ENCODE measurements at places on chromosomes 4 and X. TPM values are rescaled to one million over a fixed set of nuclear protein-coding genes. Genes with fewer than 3 reads are reported as not detected.
A peak's percentile ranks its signal among the peaks of the same experiment; 100 is the strongest.

- no peak overlapping the region for H3K27ac ChIP-seq
- no peaks in the 10 kb centered on the region for H3K36me3 ChIP-seq
- H3K4me1 ChIP-seq, result no peaks in the 10 kb centered on the region
- no peaks in the 10 kb centered on the region for H3K27me3 ChIP-seq
- H3K4me3 ChIP-seq, result no peak overlapping the region
These were observed 251.7 kb upstream of the MAD2L1 start for GRCh38 chr4:120318196-120318846.

DNA sequence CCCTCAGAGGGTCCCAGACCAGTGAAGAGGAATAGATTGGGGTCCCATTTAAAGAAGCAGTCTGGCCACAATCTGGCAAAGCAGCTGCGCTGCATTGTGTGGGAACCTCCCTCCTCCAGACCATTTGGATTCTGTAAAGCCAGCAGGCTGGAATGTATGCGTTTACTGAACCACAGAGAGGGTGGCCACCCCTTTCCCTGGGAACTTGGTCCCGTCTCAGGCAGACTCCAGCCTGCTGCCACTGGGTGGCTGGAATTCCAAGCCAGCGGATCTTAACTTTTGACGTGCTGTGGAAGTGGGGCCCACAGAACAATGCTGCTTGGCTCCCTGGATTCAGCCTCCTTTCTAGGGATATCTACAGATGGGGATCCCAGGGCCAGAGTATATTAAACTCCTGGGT, 307.2 kb downstream of the DACH2 start:
- H3K4me3 ChIP-seq, result no peak overlapping the region
- DNase-seq, result no peak
- H3K27me3 ChIP-seq, result no peaks in the 10 kb centered on the region
- no peaks in the 10 kb centered on the region for H3K36me3 ChIP-seq
- no peaks in the 10 kb centered on the region for H3K4me1 ChIP-seq

- no peak overlapping the region for H3K27ac ChIP-seq
- H3K27me3 ChIP-seq, result no peaks in the 10 kb centered on the region
- H3K4me1 ChIP-seq, result no peaks in the 10 kb centered on the region
- no peaks in the 10 kb centered on the region for H3K36me3 ChIP-seq
These were observed 46.8 kb downstream of the MAMLD1 start for GRCh38 chrX:150409964-150410363.

Gene PLAC1
- not detected for total RNA-seq

- peak overlapping the region; percentile 58 for H3K4me3 ChIP-seq
- no peaks in the 10 kb centered on the region for H3K4me1 ChIP-seq
- no peak overlapping the region for H3K27ac ChIP-seq
- DNase-seq, result no peak
- H3K36me3 ChIP-seq, result no peaks in the 10 kb centered on the region
These were observed 420 bp downstream of the TSC22D3 start for GRCh38 chrX:107775000-107775733.

- H3K36me3 ChIP-seq, result no peaks in the 10 kb centered on the region
- DNase-seq, result no peak
- H3K4me3 ChIP-seq, result no peak overlapping the region
- H3K27ac ChIP-seq, result no peak overlapping the region
- H3K27me3 ChIP-seq, result no peaks in the 10 kb centered on the region
These were observed 257.1 kb upstream of the RPS6KA3 start for GRCh38 chrX:20523626-20524312.

DNA sequence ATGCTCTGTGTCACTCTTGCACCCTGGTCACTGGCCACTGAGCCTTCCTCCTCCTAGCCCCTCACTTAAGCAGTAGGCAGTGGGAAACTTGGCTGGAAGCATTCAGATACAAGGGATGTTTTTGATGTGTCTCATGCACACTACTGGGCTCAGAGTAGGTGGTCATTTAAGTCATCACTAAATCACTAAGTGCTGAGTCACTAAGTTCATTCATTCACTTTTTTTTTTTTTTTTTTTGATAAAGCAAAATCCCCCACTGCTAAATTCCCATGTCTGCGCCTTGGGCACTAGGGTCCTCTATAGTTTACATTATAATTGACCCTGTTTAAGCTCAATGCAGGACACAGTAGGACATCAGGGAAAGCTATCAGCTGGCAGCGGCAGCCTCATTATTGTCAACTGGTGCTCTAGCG, 182.4 kb upstream of the MBNL3 start:
- H3K4me1 ChIP-seq, result no peaks in the 10 kb centered on the region
- no peaks in the 10 kb centered on the region for H3K27me3 ChIP-seq
- H3K36me3 ChIP-seq, result no peaks in the 10 kb centered on the region

DNA sequence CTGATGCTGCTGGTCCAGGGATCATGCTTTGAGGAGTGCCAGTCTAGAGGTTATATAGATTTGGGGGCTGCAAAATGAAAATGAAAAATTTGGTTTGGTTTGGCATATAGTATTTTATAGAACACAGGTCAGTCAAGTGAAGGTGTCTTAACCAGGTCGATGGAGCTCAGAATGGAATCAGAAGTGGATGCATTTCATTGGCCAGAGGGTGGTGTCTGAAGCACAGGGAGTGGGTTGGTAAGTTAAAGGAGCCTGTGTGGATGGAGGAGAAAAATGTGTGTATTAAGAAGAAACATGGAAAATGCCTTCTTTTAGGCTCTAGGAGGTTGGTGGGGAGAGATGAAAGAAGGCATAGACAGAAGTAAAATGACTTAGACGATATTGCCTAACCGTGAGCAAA, 8.6 kb downstream of the GALNT7 start:
- H3K4me3 ChIP-seq, result no peak overlapping the region
- H3K36me3 ChIP-seq, result no peaks in the 10 kb centered on the region
- H3K27ac ChIP-seq, result no peak overlapping the region

GRCh38 chrX:40154250-40154852, 56.6 kb upstream of the BCOR start:
- no peak for DNase-seq
- no peak overlapping the region for H3K27ac ChIP-seq
- H3K4me1 ChIP-seq, result peaks cover 9% of the 10 kb centered on the region
- H3K4me3 ChIP-seq, result peak overlapping the region; percentile 58

DNA sequence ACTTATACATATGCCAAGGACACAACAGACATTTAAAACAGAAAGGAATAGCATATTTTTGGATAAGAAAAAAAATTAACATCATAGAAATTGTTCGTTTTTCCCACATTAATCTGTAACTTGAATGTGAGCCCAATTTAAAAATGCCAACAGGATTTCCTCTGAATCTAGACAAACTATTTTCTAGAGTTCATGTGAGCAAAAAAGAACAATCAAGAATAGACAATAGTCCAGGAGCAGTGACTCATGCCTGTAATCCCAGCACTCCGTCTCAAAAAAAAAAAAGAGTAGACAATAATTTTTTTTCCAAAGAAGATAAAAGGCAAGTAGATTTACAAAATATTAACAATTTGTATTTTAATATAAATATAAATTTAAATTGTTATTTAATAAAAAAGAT, 73.7 kb upstream of the DUSP21 start:
- no peaks in the 10 kb centered on the region for H3K4me1 ChIP-seq
- no peak overlapping the region for H3K27ac ChIP-seq
- H3K36me3 ChIP-seq, result no peaks in the 10 kb centered on the region
- DNase-seq, result no peak
- H3K4me3 ChIP-seq, result no peak overlapping the region

Gene GLRA3
- total RNA-seq, result not detected

DNA sequence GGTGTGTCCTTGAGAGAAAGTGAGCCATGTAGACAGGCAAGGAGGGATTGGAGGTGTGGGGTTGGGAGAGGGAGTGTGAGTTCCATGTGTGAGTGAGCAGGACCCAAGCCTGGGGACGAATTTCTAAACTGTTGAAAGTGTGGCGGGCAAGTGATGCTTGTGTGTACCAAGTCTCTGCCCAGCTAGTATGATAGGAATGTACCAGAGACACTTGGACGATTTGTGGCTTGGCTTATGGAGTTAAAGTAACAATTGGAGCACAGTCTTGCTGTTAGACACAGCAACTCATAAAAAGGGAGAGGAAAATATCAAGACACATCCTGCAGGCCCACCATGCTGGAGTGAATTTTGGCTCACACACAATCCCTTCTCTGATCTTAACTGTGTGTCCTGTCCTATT, 8.5 kb downstream of the PTTG2 start:
- H3K27me3 ChIP-seq, result no peaks in the 10 kb centered on the region
- DNase-seq, result no peak
- H3K27ac ChIP-seq, result no peak overlapping the region
- H3K4me1 ChIP-seq, result peaks cover 14% of the 10 kb centered on the region

GRCh38 chr4:107824350-107825071, at the start of gene SGMS2:
SGMS2 (plus strand) TSS chr4:107824932; CDS start chr4:107895554, 70,622 bp downstream.
- DNase-seq, result no peak
- no peaks in the 10 kb centered on the region for H3K4me1 ChIP-seq
- no peak within 1 kb of the TSS for H3K4me3 ChIP-seq
- no peak within 1 kb of the TSS for H3K27ac ChIP-seq
- H3K36me3 ChIP-seq, result no peaks in the 10 kb centered on the region

DNA sequence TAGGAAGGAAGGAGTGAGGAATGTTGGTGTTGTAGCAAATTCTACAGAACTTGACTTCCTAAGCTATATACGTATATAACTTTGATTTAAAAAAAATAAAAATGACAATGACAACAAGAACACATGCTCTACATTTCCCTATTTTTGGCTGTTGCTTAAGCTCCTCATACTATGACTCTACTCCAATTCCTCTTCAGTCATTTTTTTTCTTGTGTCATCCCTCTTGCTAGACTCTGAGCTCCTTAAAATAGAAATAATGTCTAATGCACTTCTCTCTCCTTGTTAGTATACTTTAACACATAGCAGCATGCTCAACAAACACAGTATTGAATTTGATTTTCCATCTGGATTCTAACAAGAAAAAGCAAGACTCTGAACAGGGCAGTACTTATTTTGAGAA, 144.0 kb downstream of the HDX start:
- H3K36me3 ChIP-seq, result no peaks in the 10 kb centered on the region
- DNase-seq, result no peak
- H3K4me3 ChIP-seq, result no peak overlapping the region
- H3K27me3 ChIP-seq, result no peaks in the 10 kb centered on the region
- no peak overlapping the region for H3K27ac ChIP-seq

- H3K4me1 ChIP-seq, result peaks cover 5% of the 10 kb centered on the region
- peak within 1 kb of the TSS; percentile 87 for H3K27ac ChIP-seq
- peak; percentile 90 for DNase-seq
- no peaks in the 10 kb centered on the region for H3K27me3 ChIP-seq
These were observed at the start of the genes ARFIP1 and TIGD4 for GRCh38 chr4:152779513-152780266. ARFIP1 (plus strand) TSS chr4:152779954; CDS start chr4:152829634, 49,680 bp downstream. TIGD4 (minus strand) TSS chr4:152779730; CDS start chr4:152771004, 8,726 bp downstream.

DNA sequence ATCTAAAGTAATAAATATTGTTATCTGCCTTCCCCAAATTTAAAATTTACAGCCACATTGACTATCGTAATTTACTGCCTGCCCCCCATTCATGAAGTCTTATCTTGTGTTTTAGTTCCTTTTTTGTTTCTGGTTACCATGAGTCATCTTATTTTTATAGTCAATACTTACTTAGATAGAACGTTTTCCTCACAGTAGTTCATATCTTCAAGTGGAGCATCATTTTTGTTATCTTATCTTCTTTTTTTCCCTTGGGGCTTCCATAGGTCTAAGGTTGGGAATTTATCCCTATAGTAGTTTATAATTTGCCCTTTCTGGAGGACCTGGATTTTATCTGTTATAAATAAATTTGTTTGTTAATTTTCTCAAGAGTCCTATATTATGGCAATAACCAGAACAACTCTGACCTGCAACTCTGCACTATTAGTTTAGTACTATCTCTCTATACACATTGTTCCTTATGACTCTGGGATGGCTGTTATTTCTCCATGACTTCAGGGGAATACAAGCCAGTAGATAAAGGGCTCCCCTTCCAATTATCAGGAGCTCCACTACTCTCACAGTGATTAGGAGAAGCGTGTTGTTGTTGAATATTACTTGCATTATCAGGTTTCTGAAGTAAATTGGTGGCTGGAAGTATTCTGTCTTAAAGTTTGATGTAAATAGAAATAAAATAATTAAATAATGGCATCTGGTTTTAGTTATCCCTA, 330.6 kb downstream of the GALNTL6 start:
- no peaks in the 10 kb centered on the region for H3K4me1 ChIP-seq
- no peaks in the 10 kb centered on the region for H3K27me3 ChIP-seq
- no peak overlapping the region for H3K4me3 ChIP-seq
- no peak for DNase-seq
- H3K27ac ChIP-seq, result no peak overlapping the region
- H3K36me3 ChIP-seq, result no peaks in the 10 kb centered on the region

Gene SORCS2
- not detected for total RNA-seq

DNA sequence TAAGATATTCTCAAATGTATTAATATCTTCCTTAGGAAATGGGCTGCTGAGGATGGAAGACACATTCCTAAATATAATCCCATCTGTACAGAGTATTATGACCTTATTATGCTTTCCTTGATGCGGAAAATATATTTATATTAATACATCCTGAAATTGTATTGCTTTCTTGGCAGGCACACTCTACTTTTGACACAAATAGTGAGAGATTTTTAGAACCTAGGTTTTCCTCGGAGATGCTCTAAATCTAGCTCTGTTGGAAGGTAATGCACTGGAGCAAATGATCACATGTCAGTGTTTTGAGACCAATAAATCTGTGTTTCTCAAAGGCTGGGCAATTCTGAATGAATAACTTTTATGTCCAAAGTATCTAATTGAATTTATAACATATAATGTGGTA, 94.3 kb upstream of the MAGEC2 start:
- no peak overlapping the region for H3K27ac ChIP-seq
- H3K27me3 ChIP-seq, result no peaks in the 10 kb centered on the region
- no peaks in the 10 kb centered on the region for H3K4me1 ChIP-seq

GRCh38 chr4:22515145-22515887, 550 bp downstream of the ADGRA3 start:
- no peaks in the 10 kb centered on the region for H3K27me3 ChIP-seq
- H3K36me3 ChIP-seq, result no peaks in the 10 kb centered on the region

- H3K36me3 ChIP-seq, result no peaks in the 10 kb centered on the region
- no peaks in the 10 kb centered on the region for H3K4me1 ChIP-seq
- no peak for DNase-seq
- no peaks in the 10 kb centered on the region for H3K27me3 ChIP-seq
- H3K27ac ChIP-seq, result no peak overlapping the region
These were observed 4.9 kb upstream of the ZNF81 start for GRCh38 chrX:47831788-47832187.

- H3K4me1 ChIP-seq, result no peaks in the 10 kb centered on the region
- no peak overlapping the region for H3K27ac ChIP-seq
- no peak overlapping the region for H3K4me3 ChIP-seq
- DNase-seq, result no peak
These were observed 219.5 kb downstream of the HS6ST2 start for GRCh38 chrX:132738951-132739350.

Gene C4orf46
- 16.4 TPM for total RNA-seq

Gene SHROOM2
- total RNA-seq, result 0.27 TPM

- H3K27ac ChIP-seq, result no peak overlapping the region
- no peaks in the 10 kb centered on the region for H3K27me3 ChIP-seq
- no peak overlapping the region for H3K4me3 ChIP-seq
- H3K4me1 ChIP-seq, result 0 out of 2 replicates have a peak, but pooled peaks cover 3% of the 10 kb centered on the region
- H3K36me3 ChIP-seq, result no peaks in the 10 kb centered on the region
- peak; percentile 7 for DNase-seq
These were observed 552.4 kb upstream of the MAGEB2 start for GRCh38 chrX:29662759-29663503.

GRCh38 chrX:9775930-9776329, 10.3 kb upstream of the GPR143 start:
- no peak overlapping the region for H3K4me3 ChIP-seq
- DNase-seq, result no peak
- H3K36me3 ChIP-seq, result no peaks in the 10 kb centered on the region
- H3K27ac ChIP-seq, result no peak overlapping the region
- no peaks in the 10 kb centered on the region for H3K27me3 ChIP-seq

- DNase-seq, result peak; percentile 72
- no peaks in the 10 kb centered on the region for H3K36me3 ChIP-seq
- no peak overlapping the region for H3K4me3 ChIP-seq
- no peaks in the 10 kb centered on the region for H3K27me3 ChIP-seq
- H3K4me1 ChIP-seq, result peaks cover 3% of the 10 kb centered on the region
- peak overlapping the region; percentile 1 for H3K27ac ChIP-seq
These were observed 17.2 kb downstream of the GPR174 start for GRCh38 chrX:79161655-79162054.

Measured in GM12878 (cell line).